ENCODE measurements at places on chromosomes 11 and 22.

- DNase-seq, result no peak
Measured at GRCh38 chr11:71302534-71302909, 50.1 kb upstream of the SHANK2 start.

GRCh38 chr11:112565551-112565950 lies 304.9 kb upstream of the PLET1 start:
- no peak for DNase-seq

GRCh38 chr22:47401976-47402770 lies 639.7 kb downstream of the TBC1D22A start:
- no peak for DNase-seq

DNA sequence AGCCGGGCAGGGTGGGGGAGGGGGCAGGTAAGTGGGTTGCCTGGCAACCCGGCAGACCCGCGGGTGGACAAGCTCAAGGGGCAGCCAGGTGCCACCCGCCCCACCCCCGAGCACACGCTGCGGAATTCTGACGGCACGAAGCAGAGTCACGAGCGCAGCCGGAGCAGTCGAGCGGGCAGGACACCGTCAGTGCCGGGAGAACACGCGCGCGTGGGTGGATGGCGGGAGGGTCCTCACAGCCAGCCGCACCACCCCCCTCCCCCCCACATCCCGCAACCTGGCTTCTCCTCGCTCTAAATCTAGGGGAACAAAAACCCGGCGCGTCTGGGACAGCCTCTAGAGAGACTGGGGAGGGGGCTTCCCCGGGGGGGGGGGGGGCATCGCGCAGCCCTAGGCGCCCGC lies 133.1 kb upstream of the HSD17B12 start:
- no peak for DNase-seq

- peak; percentile 13 for DNase-seq
Measured at GRCh38 chr11:79438631-79439409, 2.0 kb downstream of the TENM4 start.

- DNase-seq, result no peak
Measured at GRCh38 chr11:80388130-80388529, 947.3 kb upstream of the TENM4 start.

DNA sequence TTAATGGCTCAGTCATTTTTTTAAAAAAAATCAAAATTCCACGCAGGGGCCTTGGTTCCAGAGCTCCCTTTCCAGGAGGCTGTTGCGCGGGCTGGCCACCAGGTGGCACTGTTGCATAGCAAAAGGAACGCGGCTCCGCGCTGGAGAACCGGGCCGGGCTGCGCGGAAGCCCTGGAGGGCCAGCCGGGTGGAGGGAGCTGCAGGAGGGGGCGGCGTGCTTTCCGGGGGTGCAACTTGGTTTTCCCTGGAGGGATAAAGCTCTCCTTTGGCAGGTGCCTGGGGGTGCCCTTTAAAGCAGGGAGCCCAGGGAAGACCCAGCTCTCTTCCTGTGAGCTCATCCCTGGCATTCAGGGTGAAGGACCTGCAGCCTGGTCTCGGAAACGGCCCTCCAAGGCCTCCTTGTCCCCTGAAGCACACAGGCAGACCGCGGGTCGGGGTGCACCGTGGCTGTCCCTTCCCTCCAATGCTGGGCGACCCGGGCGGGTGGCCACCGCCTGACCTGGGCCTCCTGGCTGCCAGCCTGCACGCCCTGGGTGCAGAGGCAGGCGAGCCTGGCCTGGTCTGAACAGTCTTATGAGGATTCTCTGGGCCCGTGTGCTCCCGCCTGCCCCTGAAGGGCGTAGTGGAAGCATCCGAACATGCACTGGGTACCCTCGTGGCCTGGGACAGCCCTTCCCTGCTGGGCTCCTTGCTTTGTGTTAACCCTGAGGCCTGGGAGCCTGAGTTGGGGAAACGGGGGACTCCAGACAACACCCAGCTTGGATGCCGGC lies 23.4 kb downstream of the KRTAP5-5 start:
- DNase-seq, result peak; percentile 56

DNA sequence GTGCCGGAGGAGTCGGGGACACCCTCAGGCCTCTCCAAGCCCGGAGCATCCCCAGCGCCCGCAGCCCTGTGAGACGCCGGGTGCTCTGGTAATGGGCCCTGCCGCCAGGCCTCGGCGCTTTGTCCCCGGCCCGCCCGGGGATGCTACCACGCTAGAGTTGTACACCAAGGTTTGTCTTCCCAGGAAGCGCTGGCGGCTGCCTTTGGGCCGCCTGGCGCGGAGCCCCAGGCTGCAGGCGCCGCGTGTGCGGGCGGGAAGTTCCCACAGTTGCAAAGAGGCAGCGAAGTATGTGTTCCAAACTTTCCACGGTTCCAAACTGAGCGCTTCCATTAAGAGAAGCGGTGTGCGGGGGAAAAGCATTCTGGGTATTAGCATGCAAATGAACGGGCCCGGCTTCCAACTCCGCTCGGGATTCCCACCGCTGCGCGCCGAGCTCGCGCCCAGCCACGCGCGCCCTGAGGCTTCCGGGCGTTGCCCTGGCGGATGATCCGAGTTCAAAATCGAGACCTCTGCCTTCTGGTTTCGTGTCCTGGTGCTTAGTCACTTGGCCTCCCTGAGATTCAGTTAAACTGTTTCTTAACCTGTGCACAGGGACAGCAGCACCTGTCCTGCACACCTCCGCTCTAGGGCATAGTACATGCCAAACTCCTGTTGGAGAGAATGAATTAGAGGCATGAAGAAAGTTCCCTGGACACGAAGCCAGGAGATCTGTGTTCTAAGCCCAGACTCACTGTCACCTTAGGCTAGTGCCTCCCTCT lies 1.3 kb upstream of the PATZ1 start:
- DNase-seq, result peak; percentile 82

DNA sequence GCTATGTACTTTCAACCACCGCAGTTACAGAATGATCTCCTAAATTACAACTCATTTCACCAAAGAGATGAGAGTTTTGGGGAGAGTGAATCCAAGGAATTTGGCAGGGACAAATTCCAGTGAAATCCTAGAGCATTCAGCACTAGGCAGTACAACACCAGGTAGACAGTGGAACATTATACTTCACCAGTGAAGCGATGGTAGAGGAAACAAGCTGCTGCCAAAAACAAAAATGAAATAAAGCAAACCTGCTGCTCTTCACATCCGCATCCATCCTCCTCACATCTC lies 16.9 kb downstream of the SMCO4 start:
- no peak for DNase-seq

DNA sequence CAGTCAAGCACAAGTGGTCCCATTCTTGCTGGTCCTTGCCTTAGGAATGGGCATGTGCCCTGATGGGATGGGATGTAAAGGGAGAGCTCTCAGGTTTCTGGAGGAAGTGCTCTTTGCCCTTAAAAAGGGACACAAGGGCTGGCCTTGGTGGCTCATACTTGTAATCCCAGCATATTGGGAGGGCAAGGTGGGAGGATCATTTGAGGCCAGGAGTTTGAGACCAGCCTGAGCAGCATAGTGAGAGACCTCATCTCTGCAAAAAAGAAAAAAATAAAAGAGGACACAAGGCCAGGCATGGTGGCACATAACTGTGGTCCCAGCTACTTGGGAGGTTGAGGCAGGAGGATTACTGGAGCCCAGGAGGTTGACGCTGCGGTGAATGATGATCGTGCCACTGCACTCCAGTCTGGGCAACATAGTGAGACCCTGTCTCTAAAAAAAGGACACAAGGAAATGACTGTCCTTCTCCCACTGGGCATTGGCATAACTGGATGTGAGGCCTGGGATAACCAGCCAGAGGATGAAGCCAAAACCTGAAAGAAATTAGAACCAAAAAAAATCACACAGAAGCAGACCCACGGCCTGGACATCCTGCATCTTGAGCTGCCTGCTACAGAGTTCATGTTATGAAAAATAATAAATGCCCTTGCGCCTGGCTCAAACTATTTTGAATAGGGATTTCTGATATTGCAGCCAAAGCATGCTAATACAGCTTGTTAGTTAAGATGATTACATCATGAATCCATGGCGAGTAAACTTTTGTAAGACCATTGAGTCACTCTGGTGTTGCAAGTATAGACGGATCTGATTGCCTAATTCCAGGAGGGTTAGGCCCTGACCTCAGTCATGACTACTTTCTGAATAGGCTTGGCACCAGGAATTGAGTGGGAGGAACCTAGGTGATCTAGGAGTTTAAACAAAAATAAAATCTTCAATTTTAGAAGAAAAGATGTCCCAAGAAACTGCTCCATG lies 12.9 kb upstream of the CRKL start:
- DNase-seq, result no peak

- DNase-seq, result no peak
Measured at GRCh38 chr11:132520199-132520598, 1012.1 kb downstream of the OPCML start.

- DNase-seq, result no peak
Measured at GRCh38 chr11:77371646-77372045, 70.2 kb upstream of the GDPD4 start.

DNA sequence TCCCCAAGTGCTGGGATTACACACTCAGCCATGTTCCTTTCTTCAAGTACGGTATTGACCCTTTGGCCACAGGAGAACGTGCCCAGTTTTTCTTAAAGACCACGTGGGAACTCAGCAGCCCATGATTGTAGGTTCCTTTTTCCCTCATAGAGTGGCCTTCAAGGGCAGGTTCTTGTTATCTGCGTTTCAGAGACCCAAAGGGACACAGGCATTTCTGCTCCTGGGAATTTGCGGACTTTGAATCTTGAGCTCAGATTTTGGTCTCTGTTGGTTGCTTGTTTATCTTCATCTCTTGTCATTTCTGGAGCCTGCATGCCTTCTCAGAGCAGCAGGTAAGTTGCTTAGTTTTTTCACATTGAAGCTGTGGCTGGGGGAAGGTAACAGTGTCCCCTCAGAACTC lies 12.0 kb downstream of the MARK2 start:
- DNase-seq, result no peak

DNA sequence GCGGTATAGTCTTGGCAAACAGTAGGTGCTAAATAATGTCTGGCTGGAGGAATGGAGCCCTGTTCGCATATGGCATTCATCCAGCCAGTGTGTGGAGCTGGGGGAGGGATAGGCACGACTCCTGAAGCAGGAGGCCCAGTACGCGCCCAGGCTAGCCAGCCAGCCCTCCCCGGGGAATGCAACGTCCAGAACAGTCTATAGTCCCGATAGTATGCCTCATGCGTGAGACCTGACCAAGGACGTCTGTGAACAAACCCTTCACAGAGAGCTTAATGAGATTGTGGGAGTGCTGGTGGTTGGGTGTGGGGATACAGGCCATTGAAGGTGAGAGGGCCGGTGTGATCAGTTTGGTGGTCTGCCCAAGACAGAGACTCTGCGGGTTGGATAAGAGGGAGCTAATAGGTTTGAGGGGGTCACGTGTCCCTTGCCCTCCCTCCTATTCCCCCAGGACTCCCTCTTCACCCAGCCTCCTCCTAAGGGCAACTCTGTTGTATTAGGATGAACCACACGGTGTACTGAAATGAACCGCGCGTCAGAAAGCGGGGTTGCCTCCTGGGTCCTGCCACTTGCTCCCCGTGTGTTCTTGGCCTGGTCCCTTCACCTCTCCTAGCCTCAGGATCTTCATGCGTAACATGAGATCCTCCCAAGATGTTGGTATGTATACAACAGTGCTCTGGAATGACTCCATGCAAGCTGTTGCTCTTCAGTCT lies 987 bp upstream of the GRIK4 start:
- no peak for DNase-seq

DNA sequence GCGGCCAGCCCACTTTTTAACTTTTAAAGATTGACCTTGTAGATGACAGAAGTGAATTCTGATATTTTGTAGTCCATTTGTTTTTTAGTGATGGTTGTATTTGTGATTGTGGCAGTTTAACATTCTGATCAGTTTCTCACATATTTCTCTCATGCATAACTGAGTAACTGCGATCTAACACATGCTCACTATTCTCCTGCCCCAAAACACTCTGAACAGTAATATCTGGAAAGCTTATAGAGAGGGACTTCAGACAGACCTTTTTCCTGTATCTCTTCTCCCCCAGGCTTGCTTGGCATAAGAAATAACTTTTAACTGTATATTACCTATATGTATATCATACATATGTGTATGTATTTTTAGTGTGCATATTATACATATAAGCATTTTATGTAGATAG lies 37.3 kb upstream of the MYO18B start:
- DNase-seq, result no peak

GRCh38 chr22:32075997-32076760 lies 33.1 kb downstream of the SLC5A1 start:
- no peak for DNase-seq

- no peak for DNase-seq
Measured at GRCh38 chr11:44579302-44579761, 13.9 kb downstream of the CD82 start.

GRCh38 chr11:1730059-1730629 lies 20.3 kb downstream of the IFITM10 start:
- DNase-seq, result no peak

DNA sequence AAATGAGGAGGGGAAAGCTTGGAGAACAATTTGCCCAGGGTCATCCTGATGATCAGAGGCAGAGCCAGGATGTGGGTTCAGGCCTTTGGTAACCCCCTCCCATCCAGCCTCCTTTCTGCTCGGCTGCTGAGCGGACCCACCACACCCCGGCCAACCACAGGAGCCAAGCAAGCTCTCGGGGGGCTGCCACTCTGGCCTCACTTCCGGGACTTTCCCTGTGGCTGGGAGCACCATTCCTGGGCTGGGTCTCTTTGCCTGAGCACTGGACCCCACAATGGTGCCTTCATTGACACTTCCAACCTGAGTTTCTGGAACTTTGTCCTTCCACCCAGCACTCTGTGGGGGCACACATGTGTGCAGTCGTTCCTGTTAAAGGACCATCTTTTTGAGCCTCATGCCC lies 9.8 kb downstream of the TOP3B start:
- DNase-seq, result no peak

- DNase-seq, result no peak
Measured at GRCh38 chr11:43998308-43998707, 49.5 kb upstream of the ACCSL start.

GRCh38 chr11:67290801-67291200 lies 1.7 kb downstream of the ANKRD13D start:
- DNase-seq, result no peak

DNA sequence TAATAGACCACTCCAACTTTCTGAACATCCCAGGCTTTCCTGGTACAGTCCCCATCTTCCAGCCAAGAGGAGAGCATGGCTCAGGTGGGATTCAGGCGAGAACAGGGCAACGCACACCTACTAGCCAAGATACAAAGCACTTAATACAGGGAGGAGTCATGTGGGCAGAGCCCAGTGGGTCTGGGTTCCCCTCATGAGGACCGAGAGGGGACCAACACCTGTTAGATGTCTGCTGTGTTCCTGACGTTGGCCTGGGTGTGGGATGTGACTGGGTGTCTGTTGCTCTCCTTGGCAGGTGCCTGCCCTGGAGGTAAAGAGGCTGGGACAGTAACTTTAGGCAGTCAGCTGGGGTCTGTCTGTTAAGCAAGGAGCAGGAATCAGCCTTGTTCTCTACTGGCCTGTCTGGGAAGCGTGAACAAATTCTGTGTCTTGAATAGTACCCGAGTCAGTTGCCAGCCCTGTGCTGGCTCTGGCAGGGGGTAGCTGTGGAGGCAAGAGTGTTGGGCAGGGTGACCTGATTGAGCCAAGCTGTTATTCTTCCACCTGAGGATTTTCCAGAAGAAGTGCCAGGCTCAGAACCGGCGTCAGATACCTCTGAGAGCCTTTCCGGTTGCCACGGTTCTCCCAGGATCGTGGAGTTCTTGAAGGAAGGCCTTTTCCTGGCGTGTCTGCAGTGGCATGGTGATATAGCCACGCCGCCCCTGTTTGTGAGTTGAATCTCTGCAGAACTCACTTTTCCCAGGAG lies 56.3 kb downstream of the BCR start:
- DNase-seq, result no peak

- peak; percentile 13 for DNase-seq
Measured at GRCh38 chr11:32231909-32232493, 141.1 kb downstream of the RCN1 start.

- DNase-seq, result peak; percentile 5
Measured at GRCh38 chr11:8196749-8197148, 27.9 kb upstream of the RIC3 start.
